Choroid plexus epithelial cell (primary cell): ENCODE measurements at places on chromosomes 7 and 10.

DNA sequence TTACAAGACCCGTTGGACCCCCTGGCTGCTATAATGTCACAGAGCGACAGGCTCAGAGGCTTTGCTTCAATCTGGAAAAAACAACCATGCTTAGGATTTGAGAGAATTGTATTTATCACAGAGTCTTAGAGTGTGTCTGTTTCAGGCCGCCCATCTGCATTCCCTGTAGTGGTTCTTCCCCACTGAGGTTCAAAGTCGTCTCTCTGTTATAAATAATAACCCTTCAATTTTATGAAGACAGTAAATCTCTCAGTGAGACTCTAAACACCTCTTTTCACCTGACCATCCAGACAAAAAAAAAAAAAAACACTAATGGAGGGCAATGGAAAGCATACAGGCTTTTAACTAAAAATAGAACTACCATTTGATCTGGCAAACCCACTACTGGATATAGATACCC is 565.4 kb upstream of the AUTS2 start:
- no peak for DNase-seq

DNA sequence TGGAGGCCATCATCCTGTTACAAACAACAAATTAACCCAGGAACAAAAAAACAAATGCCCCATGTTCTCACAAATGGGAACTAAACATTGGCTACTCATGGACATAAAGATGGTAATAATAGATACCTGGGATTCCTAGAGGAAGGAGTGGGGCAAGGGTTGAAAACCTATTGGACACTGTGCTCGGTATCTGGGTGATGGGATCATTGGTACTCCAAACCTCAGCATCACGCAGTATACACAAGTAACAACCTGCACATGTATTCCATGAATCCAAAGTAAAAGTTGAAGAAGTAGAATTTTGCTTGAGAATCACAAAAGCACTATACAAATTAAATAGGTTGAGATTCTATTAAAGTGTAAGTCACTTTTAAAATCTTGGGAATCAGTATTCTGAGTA is 16.7 kb downstream of the GHITM start:
- DNase-seq = no peak

DNA sequence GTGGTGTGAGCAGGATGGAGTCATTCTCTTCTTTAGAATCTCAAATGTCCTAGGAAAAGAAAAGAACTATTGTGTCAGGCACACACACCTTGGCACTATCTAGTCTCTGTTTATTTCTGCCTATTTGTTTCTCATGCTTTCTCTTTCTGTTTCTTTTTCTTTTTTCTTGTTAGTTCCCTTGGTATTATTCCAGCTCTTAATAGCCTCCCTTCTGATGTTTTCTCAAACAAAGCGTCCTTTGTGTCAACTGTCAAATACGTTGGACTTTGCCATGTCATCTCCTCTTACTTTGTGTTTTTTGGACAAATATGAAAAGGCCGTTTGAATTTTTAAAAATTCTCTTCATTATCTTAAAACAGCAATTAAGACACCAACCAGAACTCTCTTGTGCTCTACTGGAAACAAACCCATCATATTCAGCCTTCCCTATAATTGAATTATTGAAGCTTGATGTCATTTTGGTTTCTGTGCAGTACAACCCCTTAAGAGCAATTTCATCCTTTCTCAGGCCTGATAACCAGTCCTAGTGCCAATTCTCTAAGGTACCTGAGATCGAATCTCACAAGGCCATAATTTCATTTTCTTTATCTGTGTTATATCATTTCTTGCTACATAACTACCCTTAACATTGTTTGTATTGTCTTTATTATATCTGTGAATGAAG is 497.8 kb upstream of the NRP1 start:
- DNase-seq = no peak

- no peak for DNase-seq
Observed at GRCh38 chr10:86265236-86265894, 101.2 kb downstream of the GRID1 start.

DNA sequence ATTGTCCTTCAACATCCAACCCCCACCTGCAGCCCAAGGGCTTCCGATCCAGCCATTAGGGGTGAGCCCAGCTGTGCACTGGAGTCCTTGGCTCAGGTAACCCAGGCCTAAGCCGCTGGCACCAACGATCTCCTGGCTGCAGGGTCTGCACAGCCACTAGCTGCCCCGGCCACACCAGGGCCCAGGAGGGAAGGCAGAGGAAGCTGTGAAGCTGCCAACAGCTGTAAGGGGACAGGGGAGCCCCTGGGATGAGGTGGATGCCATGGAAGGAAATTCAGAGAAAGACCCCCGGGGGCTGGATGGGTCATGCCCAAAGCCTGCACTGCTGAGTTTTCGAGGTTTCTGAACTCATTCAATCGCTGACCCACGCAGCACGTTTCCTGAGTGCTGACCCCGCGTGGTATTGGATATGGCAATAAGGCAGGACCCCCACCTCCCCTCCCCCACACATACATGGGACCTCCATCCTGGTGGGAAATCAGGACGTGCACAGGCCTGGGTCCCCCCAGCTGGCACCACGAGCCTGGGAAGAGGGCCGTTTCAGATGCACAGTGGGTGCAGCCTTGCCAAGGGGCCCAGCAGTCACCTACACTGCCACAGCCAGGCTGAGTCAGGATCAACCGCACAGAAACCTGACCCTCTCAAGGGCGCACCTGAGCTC is 170.3 kb downstream of the DIP2C start:
- no peak for DNase-seq

GRCh38 chr10:70671619-70672164 is 614 bp upstream of the ADAMTS14 start:
- no peak for DNase-seq

- no peak for DNase-seq
Observed at GRCh38 chr10:102639537-102639936, 4.7 kb upstream of the TRIM8 start.

DNA sequence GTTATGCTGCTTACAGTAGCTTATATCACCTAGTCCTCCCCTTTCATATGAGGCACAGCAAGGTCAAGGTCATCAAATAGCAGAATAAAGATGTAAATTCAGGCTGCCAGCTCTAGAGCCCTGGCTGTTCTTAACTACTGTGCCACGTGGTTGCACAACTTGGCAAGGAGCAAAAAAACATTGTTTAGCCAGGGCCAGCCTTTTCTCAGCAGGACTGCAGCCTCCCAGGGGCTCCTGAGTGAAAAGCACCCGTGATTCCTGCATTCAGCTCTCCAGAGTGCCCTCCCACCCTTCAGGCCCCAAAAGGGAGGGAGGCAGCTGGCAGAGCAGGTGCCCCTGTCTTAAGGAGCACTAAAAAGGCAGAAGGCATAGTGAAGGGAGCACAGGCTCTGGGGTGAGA is 31.8 kb upstream of the TM9SF3 start:
- DNase-seq = peak; percentile 54

- DNase-seq = peak; percentile 20
Observed at GRCh38 chr7:75808106-75808505, 5.5 kb downstream of the CCL24 start.

GRCh38 chr10:71035511-71036296 is 147.3 kb upstream of the PCBD1 start:
- no peak for DNase-seq

DNA sequence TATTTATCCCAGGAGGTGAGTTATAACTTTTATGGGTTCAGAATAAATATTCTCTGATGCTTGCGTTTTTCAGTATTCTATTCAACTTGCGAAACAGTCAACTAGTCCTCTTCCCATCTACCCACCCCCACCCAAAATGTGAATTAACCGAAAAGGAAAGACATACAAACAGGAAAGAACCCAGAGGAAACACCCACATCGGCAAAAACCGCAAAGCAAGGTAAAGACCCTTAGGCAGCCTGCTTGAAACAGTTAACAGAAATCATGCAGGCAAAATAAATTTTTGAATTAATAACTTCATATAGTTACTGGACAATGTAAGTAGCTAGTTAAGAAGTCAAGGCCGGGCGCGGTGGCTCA is 5.4 kb downstream of the ZC3HAV1 start:
- DNase-seq = no peak

DNA sequence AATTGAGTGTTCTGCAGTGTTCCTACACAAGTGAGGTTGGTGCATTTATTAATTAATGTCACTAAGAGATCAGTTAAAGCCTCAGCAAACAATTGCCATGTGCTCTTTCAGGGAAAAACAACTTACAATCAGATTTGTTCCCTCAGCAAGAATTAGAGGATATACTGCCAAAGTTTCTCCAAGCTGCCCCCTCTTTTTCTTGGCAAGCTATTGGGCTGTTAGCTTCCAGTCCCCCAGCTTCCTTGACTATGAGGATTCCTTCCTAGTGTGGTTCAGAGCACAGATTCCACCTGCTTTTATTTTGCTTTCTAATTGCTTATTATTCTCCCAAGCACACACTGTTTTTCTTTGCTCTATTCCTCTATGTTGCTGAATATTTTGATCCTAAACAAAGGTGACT is 112.7 kb downstream of the RBM20 start:
- no peak for DNase-seq
